ENCODE measurements at places on chromosomes 3 and 15. TPM values are rescaled to one million over a fixed set of nuclear protein-coding genes. Genes with fewer than 3 reads are reported as not detected.

- H3K27me3 ChIP-seq, result peaks cover 4% of the 10 kb centered on the region
- no peak overlapping the region for H3K27ac ChIP-seq
- no peaks in the 10 kb centered on the region for H3K36me3 ChIP-seq
- no peak for DNase-seq
Observed at GRCh38 chr3:100981164-100981911, 11.9 kb downstream of the ABI3BP start.

DNA sequence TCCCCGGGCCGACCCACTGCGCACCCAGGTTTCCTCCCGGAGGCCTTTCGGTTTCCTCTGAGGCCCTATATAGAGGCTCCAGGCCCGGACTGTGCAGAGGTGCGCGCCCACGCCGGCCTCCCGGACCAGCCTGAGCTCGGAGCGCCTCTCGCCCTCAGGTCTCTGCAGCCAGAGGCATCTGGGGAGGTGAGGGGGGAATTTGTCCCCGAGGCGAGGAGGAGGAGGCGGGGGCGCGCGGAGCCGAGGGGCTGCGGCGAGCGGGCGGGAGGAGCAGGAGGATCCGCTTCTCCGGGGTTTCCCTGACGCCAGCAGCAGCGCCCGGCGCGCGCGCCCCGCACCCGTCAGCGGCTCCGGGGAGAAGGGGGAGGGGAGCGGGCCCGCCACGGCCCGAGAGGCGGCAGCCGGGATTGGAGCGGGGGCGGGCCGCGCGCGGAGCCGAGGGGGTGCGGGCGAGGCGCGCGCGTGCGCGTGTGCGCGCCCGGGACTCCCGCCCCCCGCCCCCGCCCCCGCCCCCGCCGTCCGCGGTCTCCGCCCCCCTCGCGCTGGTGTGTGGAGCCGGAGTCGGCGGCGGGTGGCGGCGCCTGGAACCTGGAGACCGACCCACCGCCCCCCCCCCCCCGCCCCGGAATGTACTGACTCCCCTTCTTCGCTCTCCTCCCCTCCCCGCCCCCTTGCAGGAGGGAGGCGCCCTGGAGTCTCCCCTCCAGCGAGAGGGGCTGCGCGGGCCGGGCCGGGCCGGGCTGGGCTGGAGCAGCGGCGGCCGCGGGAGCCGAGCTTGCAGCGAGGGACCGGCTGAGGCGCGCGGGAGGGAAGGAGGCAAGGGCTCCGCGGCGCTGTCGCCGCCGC lies at the start of gene NEO1:
Gene NEO1 (plus strand): TSS at position 657 of the 846 bp plus-strand sequence. CDS start 213 bp downstream, outside the sequence.
- no peak within 1 kb of the TSS for H3K27ac ChIP-seq
- H3K4me1 ChIP-seq, result peaks cover 7% of the 10 kb centered on the region
- H3K4me3 ChIP-seq, result peak within 1 kb of the TSS; percentile 78
- no peaks in the 10 kb centered on the region for H3K36me3 ChIP-seq
- DNase-seq, result peak; percentile 84

DNA sequence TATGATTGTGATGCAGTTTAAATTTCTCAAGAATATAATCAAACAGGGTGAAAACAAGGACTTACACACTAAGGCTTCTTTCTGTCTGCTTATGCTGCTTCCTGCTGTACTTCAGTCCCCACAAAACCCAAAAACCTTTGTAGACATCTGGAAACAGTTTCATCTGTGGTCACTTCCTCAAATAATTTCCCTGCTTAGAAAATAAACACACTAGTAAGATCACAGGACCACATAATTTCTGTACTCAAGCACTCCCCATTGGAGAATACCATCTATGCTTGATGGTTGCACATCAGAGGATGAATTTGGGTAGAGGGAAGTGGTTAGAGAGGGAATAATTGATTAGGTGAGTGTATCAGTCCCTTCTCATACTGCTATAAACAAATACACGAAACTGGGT lies 266.2 kb downstream of the LSAMP start:
- no peak overlapping the region for H3K4me3 ChIP-seq
- H3K36me3 ChIP-seq, result no peaks in the 10 kb centered on the region
- H3K27ac ChIP-seq, result no peak overlapping the region
- DNase-seq, result no peak
- H3K4me1 ChIP-seq, result no peaks in the 10 kb centered on the region

DNA sequence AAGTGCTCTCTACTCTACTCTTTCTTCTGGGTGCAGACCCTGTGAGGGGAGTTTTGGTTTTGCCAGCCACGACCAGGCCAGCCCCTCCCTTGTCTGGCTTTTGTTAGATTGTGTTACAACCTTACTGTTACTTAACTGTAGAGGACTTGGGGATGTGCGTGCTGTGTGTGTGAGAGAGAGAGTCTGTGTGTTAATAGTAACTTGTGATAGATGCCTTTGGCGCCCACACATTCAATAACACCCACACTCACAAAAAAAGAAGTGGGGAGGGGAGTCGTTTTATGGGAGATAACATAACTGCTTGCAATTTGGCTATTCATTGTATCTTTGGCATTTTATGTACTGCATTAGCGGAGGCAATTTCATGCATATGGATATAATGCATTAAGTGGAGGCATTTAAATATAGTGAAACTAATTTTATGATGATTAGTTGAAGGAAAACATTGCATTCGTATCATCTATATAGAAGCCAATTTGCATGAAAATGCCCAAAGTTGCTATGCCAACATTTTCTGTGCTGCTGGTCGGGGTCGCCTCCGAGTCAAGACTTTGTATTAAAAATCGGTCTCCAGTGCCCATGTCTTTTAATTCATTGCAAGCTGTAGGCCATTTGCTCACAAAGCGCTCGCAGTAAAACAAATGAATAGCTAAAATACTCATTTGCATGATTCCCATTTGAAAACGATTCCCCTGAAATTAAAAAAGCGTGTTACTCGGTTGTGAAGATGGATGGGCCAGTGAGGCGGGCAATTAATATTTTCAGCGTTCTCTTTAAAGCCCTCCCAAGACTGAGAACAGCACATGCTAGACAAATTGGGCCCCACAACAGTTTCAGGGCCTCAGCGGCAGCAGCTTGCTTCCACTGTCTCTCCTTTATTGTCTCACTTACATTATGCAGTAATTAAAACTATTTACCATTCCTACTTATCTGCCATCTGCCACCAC lies 158.5 kb upstream of the SMAD3 start:
- no peak overlapping the region for H3K27ac ChIP-seq
- no peaks in the 10 kb centered on the region for H3K36me3 ChIP-seq
- H3K4me1 ChIP-seq, result peaks cover 7% of the 10 kb centered on the region
- DNase-seq, result no peak
- H3K4me3 ChIP-seq, result no peak overlapping the region

- DNase-seq, result no peak
- H3K4me3 ChIP-seq, result no peak overlapping the region
- no peaks in the 10 kb centered on the region for H3K36me3 ChIP-seq
- H3K4me1 ChIP-seq, result no peaks in the 10 kb centered on the region
- no peak overlapping the region for H3K27ac ChIP-seq
- H3K27me3 ChIP-seq, result peaks cover 3% of the 10 kb centered on the region
Observed at GRCh38 chr15:67385971-67386370, 131.4 kb downstream of the IQCH start.

GRCh38 chr3:132593947-132594323 lies 3.1 kb upstream of the ACKR4 start:
- no peak overlapping the region for H3K4me3 ChIP-seq
- no peak overlapping the region for H3K27ac ChIP-seq
- no peaks in the 10 kb centered on the region for H3K4me1 ChIP-seq

- H3K27me3 ChIP-seq, result no peaks in the 10 kb centered on the region
- no peak overlapping the region for H3K4me3 ChIP-seq
- no peak overlapping the region for H3K27ac ChIP-seq
Observed at GRCh38 chr15:96882121-96882772, 551.7 kb downstream of the NR2F2 start.

AHSG gene
- not detected for total RNA-seq

Measured in activated CD4-positive, alpha-beta memory T cell treated with anti-CD3 and anti-CD28 coated beads for 36 hours (primary cell).